GM23248 (cell line): ENCODE measurements at places on chromosomes 16 and 17. TPM values are rescaled to one million over a fixed set of nuclear protein-coding genes. Genes with fewer than 3 reads are reported as not detected.

CCL4L2 gene
- 7.6 TPM in 1 of 2 replicates, not detected in the other for total RNA-seq

CD79B gene
- total RNA-seq: not detected in 2 replicates

TUBB3 gene
- total RNA-seq: 215 and 225 TPM in 2 replicates

SYNGR3 gene
- 0.22 and 0.76 TPM in 2 replicates for total RNA-seq

MYH2 gene
- total RNA-seq: 0.65 and 1.5 TPM in 2 replicates

CCL16 gene
- total RNA-seq: not detected in 2 replicates

SOX9 gene
- 13.8 and 16.6 TPM in 2 replicates for total RNA-seq

DPEP1 gene
- not detected in 2 replicates for total RNA-seq

RAD51D gene
- total RNA-seq: 2.8 and 9.9 TPM in 2 replicates

LGALS9 gene
- total RNA-seq: 1.3 and 3.2 TPM in 2 replicates

KRT14 gene
- 0.25 TPM in 1 of 2 replicates, not detected in the other for total RNA-seq

SLC6A2 gene
- not detected in 2 replicates for total RNA-seq

GRCh38 chr16:52070341-52071057, 476.4 kb downstream of the TOX3 start:
- no peaks in the 10 kb centered on the region for H3K36me3 ChIP-seq
- H3K27me3 ChIP-seq: no peaks in the 10 kb centered on the region; the same call in 1 of the 2 replicates
- H3K27ac ChIP-seq: no peak overlapping the region
- H3K4me3 ChIP-seq: no peak overlapping the region
- DNase-seq: no peak

DNA sequence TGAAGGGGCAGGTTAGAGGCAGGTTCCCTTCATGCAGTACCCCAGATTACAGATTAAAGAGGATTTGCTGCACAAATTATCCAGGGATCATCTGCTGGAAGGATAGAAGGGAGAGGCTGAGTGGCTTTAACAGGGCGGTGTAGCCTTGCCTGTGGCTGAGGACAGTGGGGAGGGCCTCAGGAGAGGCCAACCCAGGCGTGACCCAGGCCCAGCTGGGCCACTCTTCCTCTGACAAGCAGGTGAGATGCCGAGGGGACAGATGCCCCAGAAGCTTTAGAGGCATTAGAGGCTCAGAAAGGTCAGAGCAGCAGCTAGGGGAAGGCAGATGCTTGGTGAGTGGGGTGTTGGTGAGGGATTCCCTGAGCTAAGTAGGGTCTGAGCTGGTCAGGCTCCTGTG, 18.1 kb upstream of the MTMR4 start:
- H3K4me1 ChIP-seq: peaks cover 11% of the 10 kb centered on the region; the same call in 1 of the 2 replicates
- no peak overlapping the region for H3K27ac ChIP-seq

DNA sequence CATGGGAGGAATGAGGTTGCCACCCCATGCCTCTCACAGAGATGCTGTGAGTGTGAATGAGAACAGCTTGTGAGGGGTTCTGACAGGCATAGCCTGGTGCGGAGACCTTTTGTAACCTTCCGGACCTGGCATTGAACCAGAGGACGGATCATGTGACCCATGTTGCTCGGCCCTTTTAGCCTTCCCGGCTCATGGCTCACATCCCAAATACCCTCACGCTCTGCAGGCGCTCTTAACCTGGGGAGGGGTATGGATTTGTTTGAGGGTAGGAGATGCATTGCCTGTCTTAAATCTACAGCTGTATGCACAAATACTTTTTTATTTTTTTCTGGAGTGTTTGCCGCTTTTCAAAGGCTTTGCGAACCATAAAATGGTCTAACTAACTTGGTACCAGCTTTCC, 102.4 kb upstream of the CRHR1 start:
- no peaks in the 10 kb centered on the region for H3K36me3 ChIP-seq
- no peaks in the 10 kb centered on the region for H3K4me1 ChIP-seq

- no peaks in the 10 kb centered on the region for H3K36me3 ChIP-seq
- no peak overlapping the region for H3K4me3 ChIP-seq
- H3K27me3 ChIP-seq: peaks cover 70% of the 10 kb centered on the region
Measured at GRCh38 chr16:86277221-86277620, 233.1 kb upstream of the FOXF1 start.

- no peak overlapping the region for H3K27ac ChIP-seq
- H3K27me3 ChIP-seq: no peaks in the 10 kb centered on the region
- no peaks in the 10 kb centered on the region for H3K36me3 ChIP-seq
- no peak overlapping the region for H3K4me3 ChIP-seq
Measured at GRCh38 chr16:62213763-62214162, 177.5 kb upstream of the CDH8 start.

- no peak overlapping the region for H3K4me3 ChIP-seq
- H3K36me3 ChIP-seq: no peaks in the 10 kb centered on the region
- no peak for DNase-seq
- no peaks in the 10 kb centered on the region for H3K4me1 ChIP-seq
Measured at GRCh38 chr17:39051001-39051585, 83.9 kb upstream of the FBXO47 start.

- H3K36me3 ChIP-seq: no peaks in the 10 kb centered on the region
- H3K4me3 ChIP-seq: no peak overlapping the region
- no peaks in the 10 kb centered on the region for H3K4me1 ChIP-seq
- H3K27ac ChIP-seq: no peak overlapping the region
- H3K27me3 ChIP-seq: no peaks in the 10 kb centered on the region
Measured at GRCh38 chr16:61595605-61596004, 440.6 kb downstream of the CDH8 start.

DNA sequence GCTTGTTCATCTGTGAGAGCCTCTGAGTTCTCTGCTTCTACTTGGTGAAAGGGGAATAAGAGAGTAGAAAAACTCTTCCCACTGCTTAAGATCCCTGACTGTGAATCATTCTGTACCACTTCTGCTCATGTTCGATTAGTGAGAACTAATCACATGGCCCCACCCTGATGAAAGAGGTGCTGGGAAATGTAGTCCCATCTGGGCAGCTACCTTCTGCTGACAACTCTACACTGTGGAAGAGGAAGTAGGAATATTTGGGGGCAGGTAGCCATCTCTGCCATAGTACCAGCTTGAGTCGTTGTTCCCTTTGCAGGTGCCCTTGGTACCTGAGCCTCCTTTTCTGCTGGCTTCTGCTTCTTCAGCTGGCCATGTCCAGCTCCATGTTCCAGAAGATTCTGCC, 29.9 kb downstream of the NKD1 start:
- H3K27me3 ChIP-seq: no peaks in the 10 kb centered on the region
- H3K4me1 ChIP-seq: 0 out of 2 replicates have a peak, but pooled peaks cover 4% of the 10 kb centered on the region
- no peaks in the 10 kb centered on the region for H3K36me3 ChIP-seq

- no peak overlapping the region for H3K4me3 ChIP-seq
- peaks cover 4% of the 10 kb centered on the region; the same call in 1 of the 2 replicates for H3K27me3 ChIP-seq
- no peak overlapping the region for H3K27ac ChIP-seq
- no peaks in the 10 kb centered on the region for H3K36me3 ChIP-seq
Measured at GRCh38 chr16:75761108-75761507, 34.8 kb upstream of the CPHXL start.

GRCh38 chr17:70674061-70674460, 504.7 kb downstream of the KCNJ2 start:
- H3K4me1 ChIP-seq: no peaks in the 10 kb centered on the region
- no peak overlapping the region for H3K4me3 ChIP-seq
- DNase-seq: no peak
- H3K36me3 ChIP-seq: no peaks in the 10 kb centered on the region
- no peak overlapping the region for H3K27ac ChIP-seq

GRCh38 chr16:70701596-70701995, 15.7 kb upstream of the MTSS2 start:
- H3K4me1 ChIP-seq: peaks cover 52% of the 10 kb centered on the region
- peak overlapping the region; percentile 98 for H3K27ac ChIP-seq
- no peak overlapping the region for H3K4me3 ChIP-seq
- DNase-seq: no peak

DNA sequence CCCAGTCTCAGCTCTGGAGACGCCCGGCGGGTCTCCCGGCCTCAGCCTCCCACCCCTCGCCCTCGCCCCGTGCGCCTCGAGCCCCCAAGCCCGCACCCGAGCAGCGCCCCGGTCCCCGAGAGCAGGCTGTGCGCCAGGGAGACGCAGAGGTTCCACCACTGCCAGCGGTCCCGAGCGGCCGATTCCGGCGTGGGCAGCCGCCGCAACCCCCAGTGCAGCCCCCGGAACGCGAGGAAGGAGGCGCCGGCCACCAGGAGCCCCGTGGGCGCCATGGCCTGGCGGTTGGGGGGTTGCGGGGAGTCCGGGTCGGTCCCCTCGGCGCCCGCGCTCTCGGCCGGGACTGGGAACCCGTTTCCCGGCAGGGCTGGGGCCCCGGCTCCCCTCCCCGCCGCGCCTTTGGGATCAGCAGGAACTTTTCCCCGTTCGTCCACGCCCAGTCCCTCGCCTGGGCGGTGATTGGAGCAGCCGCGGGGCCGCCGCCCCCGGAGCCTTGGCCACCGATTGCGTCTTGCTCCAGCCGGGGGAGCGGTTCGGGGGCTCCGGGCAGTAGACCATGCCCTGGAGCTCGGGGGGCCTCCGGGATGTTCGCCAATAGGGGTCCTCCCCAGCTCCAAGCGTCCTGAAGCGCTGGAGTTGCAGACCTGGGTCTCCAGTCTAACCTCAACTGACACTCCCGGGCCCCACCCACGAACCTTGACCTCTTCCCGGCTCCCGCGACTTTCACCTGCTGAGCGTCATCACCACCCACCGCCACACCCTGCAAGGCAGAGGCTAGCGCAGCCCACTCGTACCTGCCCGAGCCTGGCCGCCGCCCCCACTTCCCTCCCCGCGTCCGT, at the start of gene TLCD2:
TSS of gene TLCD2 (minus strand) at position 407 of the 836 bp plus-strand sequence. CDS start at position 272, 135 bp downstream.
- DNase-seq: peak; percentile 87
- H3K27me3 ChIP-seq: no peaks in the 10 kb centered on the region
- H3K27ac ChIP-seq: peak within 1 kb of the TSS; percentile 48

DNA sequence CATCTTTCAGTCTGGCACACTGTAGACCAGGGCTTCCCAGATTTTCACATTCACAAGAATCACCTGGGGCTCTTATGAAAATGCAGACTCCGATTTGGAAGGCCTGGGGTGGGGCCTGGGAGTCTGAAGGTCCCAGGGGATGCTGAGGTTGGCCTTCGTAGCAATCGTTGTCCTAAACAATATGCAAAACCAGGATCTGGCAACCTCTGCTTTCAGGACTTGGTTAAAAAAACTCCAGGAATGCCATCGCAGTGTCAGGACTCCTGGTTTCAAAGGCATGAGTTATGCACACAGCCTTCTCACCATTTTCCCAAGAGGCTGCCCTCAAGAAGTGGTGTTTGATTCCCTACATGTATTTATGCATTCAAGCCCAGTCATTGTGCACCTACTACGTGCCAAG, 6.7 kb downstream of the CLEC19A start:
- H3K4me3 ChIP-seq: no peak overlapping the region
- no peak overlapping the region for H3K27ac ChIP-seq
- no peaks in the 10 kb centered on the region for H3K36me3 ChIP-seq
- no peak for DNase-seq
- no peaks in the 10 kb centered on the region for H3K4me1 ChIP-seq

DNA sequence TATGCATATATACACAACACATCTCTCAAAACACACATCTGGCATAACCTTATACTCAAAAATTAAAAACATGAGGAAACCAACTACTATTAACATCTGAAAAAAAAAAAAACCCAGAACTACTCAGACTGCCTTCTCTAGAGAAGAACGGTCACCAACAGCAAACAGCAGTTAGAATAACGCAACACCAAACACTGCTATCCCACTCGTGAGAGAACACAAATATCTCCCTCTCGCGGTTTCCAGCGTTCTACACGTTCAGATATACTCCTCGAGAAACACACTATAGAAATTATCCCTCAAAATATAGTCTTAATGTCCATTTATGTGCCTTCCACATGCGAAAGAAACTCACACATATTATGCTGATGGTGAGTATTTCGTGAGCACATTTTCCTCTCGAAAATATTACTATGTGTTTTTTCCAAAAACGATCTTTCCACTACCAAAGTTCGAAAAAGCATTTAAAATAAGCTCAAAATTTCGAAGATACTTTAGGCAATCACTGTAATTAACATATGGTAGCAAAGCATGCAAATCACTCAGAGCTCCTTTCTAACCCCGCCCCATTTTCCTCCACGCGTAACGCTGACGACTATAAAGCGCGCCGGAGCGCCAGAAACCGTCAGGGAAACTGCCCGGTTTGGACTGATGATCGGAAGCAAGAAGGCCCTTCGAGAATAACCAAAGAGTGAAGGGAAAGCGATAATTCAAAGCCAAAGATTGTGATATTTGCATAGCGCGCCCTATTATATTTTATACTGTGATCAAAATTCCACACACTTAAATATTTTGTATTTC, 60.1 kb downstream of the TEX14 start:
- no peaks in the 10 kb centered on the region for H3K36me3 ChIP-seq
- peak; percentile 98 for DNase-seq
- peak overlapping the region; percentile 94 for H3K27ac ChIP-seq

GRCh38 chr16:23027386-23027785, 121.9 kb downstream of the USP31 start:
- no peak overlapping the region for H3K27ac ChIP-seq
- H3K4me3 ChIP-seq: no peak overlapping the region
- H3K4me1 ChIP-seq: 0 out of 2 replicates have a peak, but pooled peaks cover 4% of the 10 kb centered on the region

GRCh38 chr16:85615014-85615851, 2.1 kb downstream of the GSE1 start:
- H3K4me1 ChIP-seq: peaks cover 18% of the 10 kb centered on the region
- no peak overlapping the region for H3K4me3 ChIP-seq
- H3K27ac ChIP-seq: no peak overlapping the region
- no peaks in the 10 kb centered on the region for H3K27me3 ChIP-seq
- H3K36me3 ChIP-seq: no peaks in the 10 kb centered on the region

DNA sequence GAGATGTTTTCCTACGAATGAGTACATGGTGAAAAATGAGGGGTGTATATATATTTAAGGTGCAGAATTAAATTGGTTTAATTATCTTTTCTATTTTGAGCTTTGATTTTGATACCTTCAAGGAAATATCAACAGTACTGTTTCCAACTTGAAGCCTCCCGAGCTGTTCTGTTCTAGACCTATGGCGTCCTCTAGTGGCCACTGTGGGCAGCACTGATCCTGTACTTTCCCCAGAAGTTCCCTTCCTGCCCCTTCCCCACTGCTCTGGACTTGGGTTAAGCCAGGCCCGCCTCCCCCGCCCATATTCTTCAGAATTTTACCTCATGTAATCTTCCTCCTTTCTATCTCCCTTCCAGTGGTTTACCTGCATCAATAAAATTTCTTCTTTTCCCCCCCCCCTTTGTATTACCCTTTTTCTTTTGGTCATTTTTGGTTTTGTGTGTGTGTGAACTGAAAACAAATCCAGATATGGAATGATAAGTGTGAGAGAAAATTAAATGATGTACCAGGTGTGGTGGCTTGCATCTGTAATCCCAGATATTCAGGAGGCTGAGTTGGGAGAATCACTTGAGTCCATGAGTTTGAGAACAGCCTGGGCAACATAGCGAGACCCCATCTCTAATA, 1643.5 kb downstream of the TP53TG3F start:
- H3K36me3 ChIP-seq: no peaks in the 10 kb centered on the region
- DNase-seq: peak; percentile 0
- no peaks in the 10 kb centered on the region for H3K4me1 ChIP-seq
- H3K27me3 ChIP-seq: no peaks in the 10 kb centered on the region
- H3K27ac ChIP-seq: no peak overlapping the region

- H3K4me1 ChIP-seq: no peaks in the 10 kb centered on the region
- DNase-seq: no peak
- H3K4me3 ChIP-seq: no peak overlapping the region
Measured at GRCh38 chr16:73152386-73153125, 104.6 kb upstream of the ZFHX3 start.

GRCh38 chr17:15952916-15953790, 8.2 kb downstream of the ADORA2B start:
- H3K4me1 ChIP-seq: peaks cover 11% of the 10 kb centered on the region; the same call in 1 of the 2 replicates
- no peak for DNase-seq
- no peaks in the 10 kb centered on the region for H3K36me3 ChIP-seq
- no peaks in the 10 kb centered on the region for H3K27me3 ChIP-seq
- H3K4me3 ChIP-seq: no peak overlapping the region

GRCh38 chr16:27239906-27240655, 28.5 kb downstream of the NSMCE1 start:
- peaks cover 55% of the 10 kb centered on the region for H3K4me1 ChIP-seq
- no peak overlapping the region for H3K4me3 ChIP-seq
- no peaks in the 10 kb centered on the region for H3K36me3 ChIP-seq
- no peaks in the 10 kb centered on the region for H3K27me3 ChIP-seq

- no peak for DNase-seq
- H3K4me3 ChIP-seq: no peak overlapping the region
- H3K27me3 ChIP-seq: no peaks in the 10 kb centered on the region
- H3K4me1 ChIP-seq: no peaks in the 10 kb centered on the region
Measured at GRCh38 chr16:10282367-10282766, 100.1 kb upstream of the GRIN2A start.
